ENCODE measurements at places on chromosomes 2 and 18.

- no peak for DNase-seq
These were observed 66.4 kb downstream of the MYO1B start for GRCh38 chr2:191311627-191312026.

DNA sequence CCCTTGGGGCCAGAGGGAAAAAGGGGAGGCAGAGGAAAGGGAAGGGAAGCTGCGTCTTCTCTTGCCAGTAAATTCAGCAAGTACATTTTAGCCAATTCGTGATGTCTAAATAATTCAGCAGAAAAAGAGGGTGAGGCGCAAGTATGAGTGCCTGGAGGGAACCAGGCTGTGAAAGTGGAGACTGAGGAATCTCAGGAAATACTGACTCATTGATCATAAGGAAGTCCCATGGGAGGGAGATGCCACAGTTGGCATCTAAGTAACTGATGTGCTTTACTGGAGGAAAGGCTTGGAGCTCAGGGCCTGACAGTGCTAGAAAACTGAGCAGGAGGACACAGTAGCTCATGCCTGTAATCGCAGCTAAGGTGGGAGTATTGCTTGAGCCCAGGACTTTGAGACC lies 31.1 kb downstream of the KIF5C start:
- no peak for DNase-seq

- no peak for DNase-seq
These were observed 11.8 kb upstream of the SMIM21 start for GRCh38 chr18:75439348-75439747.

- no peak for DNase-seq
These were observed 138.0 kb upstream of the DNMT3A start for GRCh38 chr2:25479761-25480160.

GRCh38 chr2:191627518-191627917 lies 50.4 kb upstream of the NABP1 start:
- DNase-seq = no peak

GRCh38 chr2:60662781-60663180 lies 93.3 kb upstream of the PAPOLG start:
- DNase-seq = no peak

GRCh38 chr2:225013425-225014365 lies 28.6 kb downstream of the DOCK10 start:
- no peak for DNase-seq

DNA sequence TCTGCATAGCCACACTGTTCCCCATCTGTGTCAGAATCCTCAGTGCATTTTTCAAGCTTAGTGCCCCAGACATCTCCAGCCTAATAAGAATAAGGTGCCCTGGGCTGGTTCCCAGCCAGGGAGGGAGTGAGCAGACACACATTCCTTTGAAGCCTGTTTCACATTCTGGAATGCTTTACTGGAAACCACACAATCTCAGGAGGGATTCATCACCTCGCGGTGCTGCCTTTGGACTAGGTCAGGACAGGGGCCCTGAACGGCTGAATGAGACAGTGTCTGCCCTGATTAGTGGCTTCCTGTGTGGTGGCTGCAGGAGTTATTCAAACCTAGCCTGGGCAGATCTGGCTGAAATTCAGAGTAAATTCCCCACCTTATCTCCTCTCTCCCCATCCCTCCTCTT lies 108.0 kb upstream of the LDAH start:
- no peak for DNase-seq

Data from T-helper 2 cell treated with Interferon-gamma antibody and Interleukin-4, amounts not matched to agents 5 μg/mL and 100 μg/mL, for 36 hours (primary cell).